ENCODE measurements at places on chromosomes 16 and 17.

GRCh38 chr17:45293413-45294211 is 23.2 kb downstream of the MAP3K14 start:
- no peak for DNase-seq

GRCh38 chr16:2964475-2965336 is 631 bp downstream of the KREMEN2 start:
- no peak for DNase-seq

DNA sequence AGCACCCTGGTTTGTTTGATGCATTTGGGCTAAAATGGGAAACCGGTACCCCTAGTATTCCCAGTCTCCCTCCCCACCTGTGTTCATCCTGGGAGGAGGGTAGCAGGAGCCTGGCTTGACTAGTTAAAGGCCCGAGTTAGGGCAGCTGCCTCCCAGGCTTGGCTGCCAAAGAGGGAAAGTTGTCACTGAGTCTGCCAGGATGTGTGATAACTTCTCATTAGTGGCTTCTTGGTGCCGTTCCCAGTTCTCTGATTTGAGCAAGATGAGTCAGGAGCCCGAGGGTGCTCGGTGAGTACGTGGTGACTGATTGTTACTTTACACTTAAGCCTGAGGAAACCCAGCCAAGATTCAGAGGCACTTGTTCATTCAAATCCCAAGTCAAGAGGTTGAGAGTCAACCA is 2.5 kb downstream of the KRT32 start:
- DNase-seq: no peak

- no peak for DNase-seq
Measured at GRCh38 chr17:9729034-9729650, 62.2 kb downstream of the DHRS7C start.

GRCh38 chr16:54932737-54933254 is 2.1 kb downstream of the IRX5 start:
- no peak for DNase-seq

- DNase-seq: no peak
Measured at GRCh38 chr17:71488851-71489250, 632.0 kb upstream of the SOX9 start.

- DNase-seq: no peak
Measured at GRCh38 chr17:48841395-48841831, 10.6 kb downstream of the CALCOCO2 start.

GRCh38 chr16:80341263-80341662 is 199.5 kb upstream of the DYNLRB2 start:
- no peak for DNase-seq

DNA sequence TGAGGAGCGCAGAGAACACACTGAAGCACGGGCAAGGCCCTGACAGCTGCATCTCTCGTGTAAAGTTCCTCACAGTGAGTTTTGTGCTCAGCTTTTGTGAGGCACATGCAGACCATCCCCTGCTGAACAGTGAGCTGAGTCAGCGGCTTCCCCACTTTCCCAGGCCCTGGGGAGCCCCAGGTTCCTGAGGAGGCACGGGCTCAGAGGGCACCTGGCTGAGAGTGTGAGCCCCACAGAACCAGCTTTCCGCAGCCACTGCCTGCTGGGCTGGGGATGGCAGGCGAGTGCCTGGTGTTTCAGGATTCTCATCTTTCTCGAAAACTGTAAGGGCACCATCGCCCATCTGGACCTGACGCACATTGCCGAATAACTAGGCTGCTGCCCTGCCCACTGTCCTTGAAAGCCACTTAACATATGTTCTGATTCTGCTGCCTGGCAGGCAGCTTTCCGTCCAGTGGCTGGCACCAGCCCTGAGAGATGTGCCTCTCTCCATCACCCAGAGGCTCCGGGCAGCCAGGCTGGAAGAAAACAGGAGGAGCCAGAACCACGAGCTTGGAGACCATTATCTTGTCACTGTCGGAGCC is 266.7 kb upstream of the FOXF1 start:
- DNase-seq: no peak

GRCh38 chr16:29877266-29877961 is 14.4 kb upstream of the CDIPT start:
- no peak for DNase-seq

- no peak for DNase-seq
Measured at GRCh38 chr17:58005031-58005727, 1.9 kb downstream of the SRSF1 start.

Data from stimulated activated CD8-positive, alpha-beta memory T cell treated with anti-CD3 and anti-CD28 coated beads, Interleukin-15, amount 100 ng/mL, for 24 hours (primary cell).